ENCODE measurements at places on chromosomes 1 and 21.

- DNase-seq: no peak
These were observed 35.1 kb downstream of the RABGAP1L start for GRCh38 chr1:174194461-174194860.

DNA sequence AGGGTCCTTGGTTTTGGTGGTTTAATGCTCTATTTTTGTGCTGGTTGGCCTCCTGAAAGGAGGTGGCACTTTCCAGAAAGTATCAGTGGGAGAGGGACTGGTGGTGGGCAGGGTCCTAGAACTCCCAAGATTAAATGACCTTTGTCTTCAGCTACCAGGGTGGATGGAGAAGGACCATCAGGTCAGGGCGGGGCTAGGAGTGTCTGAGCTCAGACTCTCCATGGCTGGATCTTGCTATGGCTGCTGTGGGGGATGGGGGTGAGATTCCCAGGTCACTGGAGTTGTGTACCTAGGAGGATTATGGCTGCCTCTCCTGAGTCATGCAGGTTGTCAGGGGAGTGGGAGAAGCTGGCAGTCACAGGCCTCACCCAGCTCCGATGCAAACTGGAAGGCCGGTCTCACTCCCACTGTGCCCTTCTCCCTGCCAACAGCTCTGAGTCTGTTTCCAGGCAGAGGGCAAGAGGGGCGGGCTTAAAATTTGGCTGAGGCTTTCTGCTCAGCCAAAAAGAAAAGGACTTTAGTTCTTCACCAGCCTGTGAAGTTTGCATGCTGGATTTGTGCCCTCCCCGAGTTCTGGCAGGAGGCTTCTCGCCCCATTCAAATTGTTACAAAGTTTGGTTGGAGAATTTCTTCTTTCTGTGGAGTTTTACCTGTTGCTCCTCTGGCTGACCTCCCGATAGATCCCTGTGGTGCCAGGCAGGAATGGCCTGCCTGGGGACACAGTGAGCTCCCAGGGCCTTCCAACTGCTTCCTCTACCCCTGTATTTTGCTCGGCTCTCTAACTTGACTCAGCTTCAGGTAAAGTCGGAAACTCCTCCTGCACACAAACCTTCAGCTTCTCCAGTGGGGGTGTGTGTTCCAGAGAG lies 13.1 kb upstream of the KYAT3 start:
- DNase-seq: no peak

GRCh38 chr1:7576946-7577657 lies 194.0 kb upstream of the VAMP3 start:
- no peak for DNase-seq

DNA sequence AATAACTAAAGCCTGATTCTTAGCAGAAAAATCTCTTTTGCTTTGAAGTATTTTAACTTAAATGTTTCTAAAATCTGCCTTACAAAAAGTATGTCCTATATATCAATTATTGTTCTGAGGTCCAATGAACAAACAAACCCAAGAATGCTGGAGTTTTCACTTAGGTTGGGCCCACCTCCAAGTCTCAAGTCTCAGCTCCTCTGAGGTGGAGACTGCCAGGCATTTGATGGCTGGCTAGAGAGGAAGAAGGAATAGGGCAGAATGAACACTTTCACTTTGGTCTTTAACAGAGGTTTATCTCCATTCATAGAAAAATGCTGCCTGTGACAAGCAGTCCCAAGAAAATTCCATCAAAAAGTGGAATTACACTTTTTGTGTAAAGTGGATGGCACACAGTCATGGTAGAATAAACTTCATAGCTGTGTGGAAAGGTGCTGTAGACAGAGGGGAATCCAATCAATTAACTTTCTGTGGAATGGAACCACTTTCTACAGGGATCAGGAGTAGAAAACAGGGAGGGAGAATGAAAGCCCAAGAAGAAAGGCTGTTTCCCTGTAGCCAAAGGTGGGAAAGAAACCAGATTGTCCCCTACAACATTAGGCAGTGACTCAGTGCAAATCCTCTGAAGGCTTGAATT lies 349.4 kb upstream of the RUNX1 start:
- DNase-seq: no peak

- DNase-seq: no peak
These were observed 461.9 kb upstream of the RGS18 start for GRCh38 chr1:191696354-191696753.

GRCh38 chr1:201364808-201365105 lies 12.7 kb downstream of the TNNT2 start:
- no peak for DNase-seq

DNA sequence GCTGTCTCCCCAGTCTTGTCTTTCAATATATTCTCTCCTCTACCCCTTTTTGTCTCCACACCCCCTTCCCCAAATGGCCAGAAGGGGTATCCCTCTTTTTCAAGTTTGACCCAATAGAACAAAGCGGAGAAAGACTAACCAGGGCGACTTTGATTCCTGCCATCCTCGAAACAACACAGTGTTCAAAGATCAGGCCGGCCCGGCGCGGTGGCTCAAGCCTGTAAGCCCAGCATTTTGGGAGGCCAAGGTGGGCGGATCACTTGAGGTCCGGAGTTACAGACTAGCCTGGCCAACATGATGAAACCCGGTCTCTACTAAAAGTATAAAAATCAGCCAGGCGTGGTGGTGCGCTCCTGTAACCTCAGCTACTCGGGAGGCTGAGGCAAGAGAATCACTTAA lies 77.0 kb upstream of the IFNAR2 start:
- no peak for DNase-seq

- DNase-seq: no peak
These were observed 494.6 kb downstream of the NEGR1 start for GRCh38 chr1:71787699-71788098.

DNA sequence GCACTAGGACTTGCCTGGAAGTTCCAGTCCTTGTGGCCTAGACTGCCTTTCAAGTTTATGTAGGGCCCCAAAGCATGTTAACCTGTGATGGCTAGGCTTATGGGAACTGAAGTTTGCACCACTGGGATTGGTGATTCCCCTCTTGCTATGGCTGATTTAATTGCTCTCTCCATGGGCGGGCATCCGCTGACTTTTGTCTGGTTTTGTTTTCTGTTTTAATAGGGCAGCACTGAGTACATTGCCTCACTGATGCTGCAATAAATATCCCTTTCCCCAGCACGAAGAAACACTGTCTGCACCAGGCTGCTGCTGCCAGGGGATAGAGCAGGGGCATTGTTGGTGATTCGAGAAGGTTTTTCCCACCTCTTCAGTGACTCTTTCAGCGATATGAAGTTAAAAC lies 73.3 kb upstream of the PDE4B start:
- DNase-seq: no peak

GRCh38 chr1:17790383-17791054 lies 35.4 kb downstream of the ACTL8 start:
- no peak for DNase-seq

DNA sequence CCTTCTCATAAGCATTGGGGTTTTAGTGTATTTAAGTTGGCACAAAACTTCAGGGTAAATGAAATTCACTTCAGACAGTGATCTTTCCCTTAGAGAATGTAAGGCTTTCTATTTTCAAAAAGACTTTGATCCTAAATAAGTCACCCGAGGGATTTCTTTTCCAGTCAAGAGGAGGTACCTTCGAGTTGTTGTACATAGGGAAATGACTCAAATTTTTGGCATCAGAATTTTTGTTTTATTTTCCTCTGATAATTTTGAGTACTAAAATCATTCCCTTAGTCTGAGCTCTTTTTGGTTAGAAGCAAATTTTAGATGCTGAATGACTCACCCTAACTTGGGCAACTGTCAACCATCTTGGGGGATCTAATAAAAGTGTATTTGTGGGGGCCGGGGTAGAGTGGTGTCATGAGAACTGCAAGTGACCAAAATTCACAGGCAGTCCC lies 193.9 kb downstream of the DHRS3 start:
- DNase-seq: no peak

DNA sequence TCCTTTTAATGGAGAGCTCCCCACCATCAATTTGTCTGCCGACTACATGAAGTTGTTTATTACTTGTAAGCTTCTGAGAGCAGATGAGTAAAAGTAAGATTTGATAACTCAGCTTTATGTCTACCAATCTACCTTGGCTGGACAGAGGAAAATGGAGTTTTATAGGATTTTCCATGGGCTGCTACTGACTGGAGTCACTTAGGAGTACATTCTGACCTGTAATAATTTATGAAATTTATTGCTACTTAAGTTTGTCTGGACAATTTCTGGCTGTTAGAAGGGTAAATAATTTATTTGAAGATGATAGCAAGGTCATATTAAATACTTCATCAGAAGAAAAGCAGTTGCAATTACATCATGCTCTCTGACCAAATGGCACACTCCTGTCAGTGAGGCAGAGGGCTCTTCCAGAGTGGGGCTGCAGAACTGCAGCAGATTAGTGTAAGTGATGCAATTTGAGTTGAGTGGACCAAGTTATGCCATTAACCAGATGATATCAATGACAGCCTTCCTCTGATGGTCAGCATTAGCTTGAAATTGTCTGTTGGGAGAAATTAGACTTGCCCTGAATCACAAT lies 736.7 kb upstream of the PTBP2 start:
- DNase-seq: no peak

GRCh38 chr1:247387096-247387495 lies 28.9 kb upstream of the NLRP3 start:
- DNase-seq: no peak

DNA sequence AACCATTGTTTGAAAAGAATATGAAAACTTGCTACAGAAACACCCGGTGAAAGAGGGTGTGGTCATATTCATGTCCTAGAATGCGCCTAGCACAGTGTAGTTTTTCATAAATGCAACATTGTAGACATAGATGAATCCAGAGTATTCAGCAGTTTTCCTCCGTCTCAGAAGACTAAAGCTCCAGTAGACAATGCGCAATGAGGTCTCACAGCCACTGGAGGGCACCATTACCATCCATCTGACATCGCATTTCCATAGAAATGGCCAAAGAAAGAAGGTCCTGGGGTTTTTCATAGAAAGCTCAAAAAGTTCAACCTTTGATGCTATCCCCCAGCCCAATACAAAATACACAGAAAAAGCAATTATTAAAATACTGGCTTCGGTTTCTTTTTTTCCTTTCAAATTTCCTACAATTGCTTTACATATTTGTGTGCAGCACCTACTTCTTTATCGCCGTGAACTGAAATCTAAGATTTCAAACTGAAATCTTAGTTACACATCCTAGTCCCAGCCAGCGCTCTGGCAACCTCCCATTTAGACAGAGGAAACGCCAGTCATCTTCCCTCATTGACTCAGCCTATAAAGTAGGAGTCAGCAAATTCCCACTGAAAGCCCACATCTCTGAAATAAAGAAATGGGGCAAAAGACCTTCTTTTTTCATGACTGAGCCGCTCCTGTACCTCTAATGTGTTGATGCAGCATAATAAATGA lies 3.9 kb upstream of the CD58 start:
- peak; percentile 71 for DNase-seq

GRCh38 chr21:45054927-45055612 lies 19.3 kb upstream of the ADARB1 start:
- DNase-seq: no peak

DNA sequence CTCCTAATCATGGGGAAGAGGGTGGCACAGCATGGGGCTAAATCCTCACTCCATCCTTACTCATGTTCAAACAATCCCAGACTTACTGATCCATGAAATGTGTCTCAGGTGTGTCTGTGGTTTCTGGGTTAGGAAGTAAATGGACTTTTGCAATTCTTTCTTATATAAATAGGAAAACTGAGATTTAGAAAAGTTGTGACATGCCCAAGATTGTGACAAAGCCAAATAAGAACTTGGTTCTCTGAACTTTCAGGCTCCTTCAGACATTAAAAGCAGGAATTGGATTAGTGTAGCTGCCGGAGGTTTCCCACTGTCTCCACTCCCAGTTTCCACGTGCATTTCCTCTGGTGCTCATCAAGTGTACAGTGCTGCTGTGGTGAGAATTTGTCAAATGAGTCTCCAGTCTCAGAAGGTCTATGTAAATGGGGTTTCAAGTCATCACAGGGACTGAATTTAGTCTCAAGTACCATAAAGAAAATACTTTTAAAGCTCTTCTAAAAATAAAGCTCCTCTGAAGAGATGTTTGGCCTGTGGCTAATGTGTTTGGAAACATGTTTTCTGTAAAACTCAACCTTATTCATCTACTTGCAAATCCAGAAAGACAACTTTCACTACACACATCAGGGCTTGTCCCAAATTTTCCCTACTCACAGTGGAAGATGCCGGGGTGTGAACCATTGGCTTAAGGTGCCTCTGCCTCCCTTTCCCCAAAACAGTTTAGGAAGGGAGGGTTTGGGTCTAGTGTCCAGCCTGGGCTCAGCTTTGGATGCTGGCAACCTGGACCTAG lies 115.2 kb downstream of the NGF start:
- DNase-seq: no peak

DNA sequence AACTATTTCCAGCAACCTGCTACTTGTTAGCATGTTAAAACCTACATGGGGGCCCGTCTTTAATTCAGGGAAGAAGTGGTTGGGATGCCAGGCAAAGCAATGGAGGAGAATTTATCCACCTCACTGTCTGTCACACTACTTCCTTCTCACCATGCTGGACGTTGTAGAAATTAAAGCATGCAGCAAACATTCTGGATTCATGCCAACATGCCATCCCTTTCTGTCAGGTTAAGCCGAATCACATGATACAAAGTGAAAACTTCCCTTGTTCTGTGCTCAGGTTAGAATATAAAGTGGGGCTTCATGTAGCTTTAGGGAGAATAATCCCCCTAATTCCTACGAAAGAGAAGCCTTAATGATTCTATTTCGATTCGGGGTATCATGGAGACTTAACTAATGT lies 95.5 kb downstream of the ERG start:
- DNase-seq: no peak

DNA sequence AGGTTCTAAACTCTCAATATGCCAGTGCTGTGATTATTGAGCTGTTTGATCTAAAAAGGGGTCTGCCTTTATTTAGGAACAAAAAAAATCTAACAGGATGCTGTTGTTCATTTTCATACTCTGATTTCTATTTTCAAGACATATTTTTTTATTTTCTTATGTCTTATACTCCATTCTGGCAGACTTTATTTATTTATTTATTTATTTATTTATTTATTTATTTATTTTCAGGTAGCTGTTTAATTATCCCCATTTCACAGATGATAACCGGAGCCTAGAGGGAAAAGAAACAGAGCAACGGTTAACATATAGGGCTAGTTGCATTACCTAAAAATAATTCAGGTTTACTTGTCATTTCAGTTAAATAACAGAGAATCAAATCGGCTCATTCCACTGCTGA lies 174.4 kb downstream of the CENPF start:
- no peak for DNase-seq

- DNase-seq: no peak
These were observed 589.1 kb upstream of the ADAMTS5 start for GRCh38 chr21:27555996-27556395.

Measured in CD4-positive, alpha-beta T cell treated with Interleukin-17A for 1 hour (primary cell).